ENCODE measurements at places on chromosomes 16 and 17.

GRCh38 chr16:74623214-74623838 lies 16.4 kb upstream of the GLG1 start:
- no peak for ATAC-seq

DNA sequence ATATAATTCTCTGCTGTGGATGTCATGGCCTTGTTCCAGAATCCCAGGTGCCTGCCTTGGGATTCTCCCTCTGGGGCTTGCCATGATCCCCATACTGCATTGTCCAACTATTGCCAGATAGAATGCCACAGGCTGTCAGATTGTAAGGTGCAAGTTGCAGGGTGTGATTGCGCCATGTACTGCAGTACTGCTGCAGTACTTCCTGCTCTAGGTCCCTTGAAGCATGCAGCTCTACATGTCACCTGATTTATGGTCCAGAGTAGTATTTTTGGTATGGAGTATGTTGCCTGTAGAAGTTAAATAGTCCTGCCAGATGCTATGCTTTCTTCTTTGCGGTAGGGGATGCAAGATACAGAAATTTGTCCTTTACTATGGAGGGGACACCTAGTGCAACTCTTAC lies 7.0 kb upstream of the SLFN5 start:
- ATAC-seq, result no peak

GRCh38 chr16:28291651-28292626 lies at the start of gene SBK1:
Gene SBK1, plus strand, starts transcription at chr16:28292525. Its CDS starts 24,867 bp downstream, at chr16:28317392.
- peak; percentile 97 for ATAC-seq

- no peak for ATAC-seq
These were observed 877 bp upstream of the KREMEN2 start for GRCh38 chr16:2963074-2963722.

GRCh38 chr17:27882162-27882840 lies 10.9 kb downstream of the LYRM9 start:
- no peak for ATAC-seq

GRCh38 chr16:6698548-6698947 lies 634.1 kb upstream of the RBFOX1 start:
- ATAC-seq, result no peak

- ATAC-seq, result no peak
These were observed 50.9 kb downstream of the TEX2 start for GRCh38 chr17:64212122-64212521.

DNA sequence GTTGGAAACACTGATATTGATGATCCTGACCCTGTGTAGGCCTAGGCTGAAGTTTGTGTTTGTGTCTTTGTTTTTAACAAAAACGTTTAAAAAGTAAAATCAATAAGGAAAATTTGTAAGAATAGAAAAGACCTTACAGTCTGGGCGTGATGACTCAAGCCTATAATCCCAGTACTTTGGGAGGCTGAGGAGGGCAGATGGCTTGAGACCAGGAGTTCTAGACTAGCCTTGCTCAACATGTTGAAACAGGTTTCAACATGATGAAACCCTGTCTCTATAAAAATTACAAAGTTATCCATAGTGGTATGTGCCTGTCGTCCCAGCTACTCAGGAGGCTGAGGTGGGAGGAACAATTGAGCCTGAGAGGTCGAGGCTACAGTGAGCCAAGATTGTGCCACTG lies 18.3 kb upstream of the TOM1L1 start:
- no peak for ATAC-seq

GRCh38 chr17:5019475-5019956 lies 15.7 kb downstream of the SLC52A1 start:
- no peak for ATAC-seq

- ATAC-seq, result no peak
These were observed 59.8 kb downstream of the BANP start for GRCh38 chr16:88010968-88011483.

DNA sequence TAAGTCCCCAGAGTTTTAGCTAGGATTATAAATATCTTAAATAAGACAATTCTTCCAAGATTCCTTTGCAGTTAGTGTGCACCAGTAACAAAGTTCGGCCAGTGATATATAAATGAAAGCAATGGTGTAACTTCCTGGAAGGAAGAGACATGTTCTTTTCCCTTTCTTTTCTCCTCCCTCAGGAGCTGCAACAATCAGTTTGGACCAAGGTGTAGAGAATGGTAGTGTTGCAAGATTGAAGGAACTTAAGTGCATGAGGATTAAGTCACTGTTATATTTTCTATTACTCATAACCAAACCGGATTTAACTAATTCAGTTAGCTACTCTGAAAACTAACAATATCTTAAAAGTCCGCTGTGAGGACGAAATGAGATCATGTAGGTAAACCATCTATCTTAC lies 68.9 kb upstream of the KCNJ16 start:
- no peak for ATAC-seq

- ATAC-seq, result no peak
These were observed 41.6 kb downstream of the SNX11 start for GRCh38 chr17:48148854-48149786.

All from stimulated activated memory B cell treated with anti-CD40 and anti-IgM and Interleukin-4, amounts not matched to agents 10 μg/mL and 1 μg/mL and 100 μg/mL, for 72 hours (primary cell).